GM23338 (cell line): ENCODE measurements at places on chromosomes 2 and 18. TPM values are rescaled to one million over a fixed set of nuclear protein-coding genes. Genes with fewer than 3 reads are reported as not detected.

The OLA1 gene
- 104 and 114 TPM in 2 replicates for total RNA-seq

The TUBA3E gene
- total RNA-seq, result 0.21 and 0.66 TPM in 2 replicates

The SLC35F6 gene
- total RNA-seq, result 10.8 and 15.0 TPM in 2 replicates

The COL4A3 gene
- total RNA-seq, result 1.2 and 3.5 TPM in 2 replicates

The MFSD6 gene
- 9.6 and 15.8 TPM in 2 replicates for total RNA-seq

The ARHGAP15 gene
- total RNA-seq, result not detected in 2 replicates

The CPO gene
- total RNA-seq, result 0.94 TPM in 1 of 2 replicates, not detected in the other

The DCC gene
- 0.70 and 0.73 TPM in 2 replicates for total RNA-seq

The EPB41L3 gene
- total RNA-seq, result 11.7 and 17.0 TPM in 2 replicates

The PSMA8 gene
- total RNA-seq, result not detected in 2 replicates

The KCNIP3 gene
- total RNA-seq, result 0.83 and 2.6 TPM in 2 replicates

The SLC16A14 gene
- 2.7 and 4.0 TPM in 2 replicates for total RNA-seq
